Thoracic aorta (tissue), 2 donors: ENCODE measurements at places on chromosomes 2 and 18. TPM values are rescaled to one million over a fixed set of nuclear protein-coding genes. Genes with fewer than 3 reads are reported as not detected.

ITM2C gene
- 65.5 TPM for total RNA-seq

MEP1B gene
- not detected for total RNA-seq

- no peak for DNase-seq
Observed at GRCh38 chr2:18932853-18933252, 343.5 kb upstream of the NT5C1B start.

- DNase-seq: no peak
Observed at GRCh38 chr2:212726403-212726802, 187.8 kb upstream of the ERBB4 start.

GRCh38 chr2:16251511-16252225 is 311.3 kb downstream of the MYCN start:
- no peak for DNase-seq

DNA sequence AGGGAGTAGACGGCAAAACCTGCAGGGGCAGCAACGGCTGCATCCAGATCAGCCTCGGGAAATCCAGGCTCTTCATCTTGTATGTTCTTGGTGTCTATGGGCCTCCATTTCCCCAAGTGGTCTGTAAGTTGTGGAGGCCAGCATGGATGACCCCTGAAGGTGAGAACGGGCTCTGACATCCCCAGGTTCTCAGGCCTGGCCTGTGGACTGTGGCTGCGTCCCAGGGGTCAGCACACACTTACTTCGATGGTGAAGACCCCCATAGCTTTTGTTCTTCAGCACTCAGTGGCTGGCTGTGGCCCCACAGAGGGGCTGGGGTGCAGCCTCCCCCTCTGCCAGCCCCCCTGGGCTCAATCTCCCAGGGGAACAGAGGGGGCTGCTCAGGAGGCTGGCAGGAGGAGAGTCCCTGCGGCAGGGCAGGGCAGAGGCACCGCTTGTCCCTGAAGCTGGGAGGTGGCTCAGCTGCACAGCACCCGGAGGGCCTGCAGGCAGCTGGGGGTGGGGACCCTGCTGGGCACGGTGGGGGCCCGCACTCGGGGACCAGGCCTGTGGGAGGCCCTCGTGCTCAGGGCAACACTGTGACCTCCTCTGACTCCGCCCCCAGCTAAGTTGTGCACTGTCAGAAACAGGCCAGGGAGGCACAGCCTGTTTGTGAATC is 3.8 kb downstream of the SLC66A3 start:
- no peak for DNase-seq
